Natural killer cell treated with Interleukin-12 subunit alpha and Interleukin-12 subunit beta and Interleukin-15 and Interleukin-18, amount 100 ng/mL, for 72 hours (primary cell): ENCODE measurements at places on chromosomes 13 and 19.

DNA sequence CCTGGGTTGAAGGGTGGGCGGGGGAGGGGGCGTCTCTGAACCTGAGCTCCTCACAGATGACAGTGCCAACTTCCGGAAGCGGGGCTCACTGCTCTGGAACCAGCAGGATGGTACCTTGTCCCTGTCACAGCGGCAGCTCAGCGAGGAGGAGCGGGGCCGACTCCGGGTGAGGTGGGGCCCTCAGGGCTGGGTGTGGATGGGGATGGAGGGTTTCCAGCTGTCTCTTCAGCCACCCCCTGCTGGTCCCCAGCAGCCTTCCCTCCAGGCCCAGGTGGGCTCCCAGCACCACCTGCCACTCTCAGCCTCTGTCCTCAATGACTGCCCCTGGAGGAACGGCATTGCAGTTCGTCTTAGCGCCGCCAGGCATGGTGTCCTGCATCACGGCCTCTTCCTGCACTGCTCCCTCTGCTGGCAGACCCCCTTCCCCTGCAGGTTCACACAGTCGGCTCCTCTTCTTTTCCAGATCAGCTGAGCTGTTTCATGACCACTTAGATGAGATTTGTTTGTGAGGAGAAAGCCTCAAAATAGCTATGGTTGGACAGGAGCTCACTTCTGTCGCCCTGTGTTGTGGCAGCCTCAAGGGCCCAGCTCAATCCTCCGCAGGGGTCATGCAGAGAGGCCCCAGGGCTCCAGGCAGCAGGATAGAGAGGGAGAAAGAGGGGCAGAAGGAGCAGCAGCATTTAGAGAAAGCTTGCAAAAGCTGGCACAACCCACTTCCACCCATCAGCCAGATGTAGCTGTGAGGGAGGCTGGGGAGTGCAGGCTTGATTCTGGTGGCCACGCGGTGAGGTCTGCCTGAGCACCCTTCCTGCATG lies 2.5 kb upstream of the GARIN5A start:
- DNase-seq: no peak

DNA sequence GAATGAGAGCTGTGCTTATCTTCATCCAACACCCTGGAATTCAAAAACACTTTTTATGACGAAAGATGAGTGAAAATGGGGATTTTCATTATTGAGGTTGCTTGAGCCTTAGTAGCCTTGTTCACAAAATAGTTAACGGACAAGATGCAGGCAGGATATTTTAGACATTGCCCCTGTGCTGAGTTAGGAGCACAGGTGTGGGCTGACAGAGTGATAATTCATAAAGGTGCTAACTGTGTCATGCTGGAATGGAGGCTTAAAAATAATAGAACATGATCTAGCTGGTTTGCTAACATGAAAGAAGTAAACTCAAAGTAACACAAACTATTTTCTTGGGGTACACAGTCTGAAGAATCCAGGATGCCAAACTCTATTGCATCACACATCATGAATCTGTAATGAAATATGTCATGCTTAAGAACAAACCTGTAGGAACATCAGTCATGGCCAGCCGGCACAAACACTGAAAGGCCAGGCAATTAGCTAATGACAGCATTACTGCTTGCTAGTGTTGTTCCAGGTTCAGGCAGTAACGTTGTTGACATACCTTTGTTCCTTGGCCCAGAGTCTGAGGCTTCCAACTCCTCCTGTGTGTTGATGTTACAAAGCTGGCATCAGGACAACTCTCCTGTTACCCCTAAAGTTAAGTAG lies 55.3 kb downstream of the FRY start:
- no peak for DNase-seq

DNA sequence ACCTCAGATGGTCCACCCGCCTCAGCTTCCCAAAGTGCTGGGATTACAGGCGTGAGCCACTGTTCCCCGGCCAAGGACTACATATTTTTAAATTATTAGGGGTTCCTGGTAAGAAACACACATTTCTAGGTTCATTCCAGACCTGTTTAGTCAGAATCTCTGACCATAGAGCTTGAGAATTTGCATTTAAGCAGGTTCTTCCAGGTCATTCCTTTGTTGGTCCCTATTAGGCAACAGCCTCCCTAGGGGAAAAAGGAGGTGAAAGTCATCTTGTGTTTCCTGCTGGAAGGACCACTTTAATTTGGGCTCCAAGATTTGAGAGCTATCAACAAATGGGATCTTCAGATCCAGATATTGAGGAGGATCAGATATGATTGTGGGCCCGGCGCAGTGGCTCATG lies 16.3 kb downstream of the S1PR2 start:
- DNase-seq: no peak

GRCh38 chr13:100244431-100244830 lies 155.5 kb downstream of the PCCA start:
- DNase-seq: no peak

- no peak for DNase-seq
Observed at GRCh38 chr13:106491463-106491862, 44.0 kb downstream of the EFNB2 start.
